Stimulated activated CD8-positive, alpha-beta memory T cell treated with anti-CD3 and anti-CD28 coated beads, Interleukin-7, amount 100 ng/mL, for 1 hour (primary cell): ENCODE measurements at places on chromosomes 13 and 19.

DNA sequence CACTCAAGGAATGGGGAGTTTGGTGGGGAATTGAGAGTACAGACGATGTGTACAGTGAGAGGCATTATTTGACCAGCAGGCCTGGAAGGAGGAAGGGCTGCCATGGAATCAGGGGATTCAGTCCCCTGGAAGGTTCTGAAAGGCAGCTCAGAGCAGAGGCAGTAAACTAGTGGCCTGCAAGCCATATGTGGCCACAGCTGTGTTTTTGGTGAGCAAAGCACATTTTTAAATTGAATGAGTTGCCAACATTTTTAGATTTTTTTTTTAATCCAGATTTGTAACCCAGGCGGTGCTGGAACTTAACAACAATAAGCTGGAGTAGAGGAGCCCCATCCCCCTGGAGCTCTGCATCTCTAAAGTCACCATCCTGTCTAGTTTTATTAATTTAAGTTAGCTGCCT is 95.3 kb upstream of the IPO5 start:
- DNase-seq, result no peak

- no peak for DNase-seq
Observed at GRCh38 chr19:11813703-11814028, 407 bp upstream of the ZNF440 start.

GRCh38 chr13:59061621-59062020 is 1102.1 kb downstream of the DIAPH3 start:
- no peak for DNase-seq

GRCh38 chr19:51457351-51458013 is 772 bp downstream of the SIGLEC8 start:
- no peak for DNase-seq

GRCh38 chr19:41919948-41920712 is 8.1 kb downstream of the ERFL start:
- no peak for DNase-seq

- no peak for DNase-seq
Observed at GRCh38 chr13:45876781-45877180, 25.2 kb upstream of the SIAH3 start.

DNA sequence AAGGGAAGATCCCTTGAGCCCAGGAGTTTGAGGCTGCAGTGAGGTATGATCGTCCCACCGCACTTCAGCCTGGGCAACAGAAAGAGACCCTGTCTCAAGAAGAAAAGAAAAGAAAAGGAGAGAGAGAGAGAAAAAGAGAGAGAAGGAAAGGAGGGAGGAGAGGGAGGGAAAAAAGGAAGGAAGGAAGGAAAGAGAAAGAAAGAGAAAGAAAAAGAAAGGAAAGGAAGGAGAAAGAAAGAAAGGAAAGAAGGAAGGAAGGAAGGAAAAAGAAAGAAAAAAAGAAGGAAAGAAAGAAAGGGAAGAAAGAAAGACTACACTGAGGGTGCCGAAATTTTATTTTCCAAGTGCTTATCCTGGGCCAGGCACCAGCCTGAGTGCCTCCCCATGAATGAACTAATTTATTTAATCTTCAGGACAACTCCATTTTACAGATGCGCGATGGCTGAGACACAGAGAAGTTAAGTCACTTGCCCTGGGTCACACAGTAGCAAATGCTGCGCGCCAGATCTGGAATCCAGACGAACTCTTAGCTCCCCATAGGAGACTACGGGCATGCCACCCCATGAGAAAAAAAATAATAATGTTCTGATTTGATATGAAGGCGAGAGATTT is 2.7 kb downstream of the CDC42EP5 start:
- DNase-seq, result no peak

GRCh38 chr19:17720440-17720839 is 1.2 kb downstream of the MAP1S start:
- no peak for DNase-seq

DNA sequence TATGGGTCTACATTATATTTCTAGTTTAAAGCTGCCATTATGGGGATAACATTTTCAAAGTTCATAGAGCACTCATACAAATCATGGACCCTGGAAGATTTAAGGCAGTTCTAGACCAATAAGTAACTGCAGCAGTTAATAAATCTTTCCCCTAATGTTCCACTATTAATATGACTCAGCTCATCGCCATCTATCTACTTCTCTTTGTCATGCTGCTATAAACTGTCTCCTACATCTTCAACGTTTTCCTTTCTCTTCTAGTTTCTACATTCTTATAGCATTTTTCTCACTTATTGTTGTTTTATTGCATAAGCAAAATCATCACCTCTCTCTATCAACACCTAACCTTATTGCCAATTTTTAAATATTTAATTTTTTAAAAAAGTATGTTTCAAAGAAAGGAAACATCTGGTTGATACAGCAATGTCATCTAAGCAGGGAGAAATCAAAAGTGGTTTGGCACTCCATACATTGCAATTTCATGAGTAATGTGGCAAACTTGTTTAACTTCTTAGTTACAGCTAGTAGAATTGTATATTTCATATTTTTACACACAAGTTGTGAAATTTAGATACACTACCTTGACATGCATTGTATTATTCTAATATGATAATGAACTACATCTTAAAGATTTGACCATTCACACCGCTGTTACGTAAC is 1500.4 kb upstream of the MIR17HG start:
- DNase-seq, result no peak

GRCh38 chr19:1087813-1088415 is 7.3 kb downstream of the POLR2E start:
- DNase-seq, result no peak

- no peak for DNase-seq
Observed at GRCh38 chr19:6235031-6235951, 44.5 kb downstream of the MLLT1 start.

DNA sequence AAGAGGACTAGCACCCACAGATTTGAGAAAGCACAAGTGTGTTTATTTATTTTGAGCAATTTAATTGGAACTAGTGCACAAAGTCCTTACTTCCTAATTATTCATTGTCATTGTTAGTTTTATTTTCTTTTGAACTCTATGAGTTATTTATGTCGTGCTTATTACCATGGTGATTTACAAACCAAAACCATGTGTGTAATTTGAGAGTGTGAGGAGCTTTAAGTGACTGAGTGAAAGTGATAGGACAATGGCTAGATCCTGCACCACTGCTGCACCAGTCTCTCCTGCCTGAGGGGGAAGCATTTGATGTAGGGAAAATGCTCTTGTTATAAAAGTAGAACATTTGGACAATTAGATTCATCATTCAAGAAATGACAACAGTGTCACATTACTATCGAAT is 172.3 kb upstream of the KLF12 start:
- DNase-seq, result no peak

GRCh38 chr19:58042495-58043340 is 8.9 kb downstream of the ZSCAN1 start:
- no peak for DNase-seq

GRCh38 chr13:30373727-30374126 is 48.6 kb upstream of the UBE2L5 start:
- no peak for DNase-seq

- DNase-seq, result no peak
Observed at GRCh38 chr13:47332149-47332548, 435.3 kb upstream of the HTR2A start.
